ENCODE measurements at places on chromosomes 12 and 14.
A peak's percentile ranks its signal among the peaks of the same experiment; 100 is the strongest.

GRCh38 chr12:124992874-124993625 is 395 bp upstream of the BRI3BP start:
- peak; percentile 92 for DNase-seq

- DNase-seq = peak; percentile 74
These were observed 75.2 kb upstream of the FBRSL1 start for GRCh38 chr12:132414634-132415326.

DNA sequence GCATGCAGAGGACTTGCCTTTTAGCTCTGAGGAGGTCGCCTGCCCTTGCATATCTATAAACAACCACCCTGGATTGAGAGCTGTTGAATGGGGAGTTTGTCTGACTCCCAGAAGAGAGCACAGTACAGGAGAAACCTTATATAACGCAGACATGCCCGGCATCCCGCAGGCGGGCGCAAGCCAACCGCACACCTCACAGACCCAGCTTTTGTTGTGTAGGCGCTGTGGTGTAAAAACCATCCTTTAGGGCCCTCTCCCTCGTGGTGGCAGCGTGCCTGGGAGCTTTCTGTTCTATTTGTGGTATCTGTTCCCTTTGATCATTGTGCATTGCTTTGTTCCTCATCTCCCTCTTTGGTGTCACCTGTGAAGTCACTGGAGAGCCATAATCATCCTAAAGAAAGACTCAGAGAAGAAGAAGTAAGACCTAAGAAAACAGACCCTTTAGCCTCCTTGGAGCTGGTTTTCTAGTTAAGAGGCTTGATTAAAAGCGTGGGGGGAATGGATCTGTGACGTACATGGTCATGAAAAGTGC is 77.7 kb downstream of the ETV6 start:
- DNase-seq = peak; percentile 99

DNA sequence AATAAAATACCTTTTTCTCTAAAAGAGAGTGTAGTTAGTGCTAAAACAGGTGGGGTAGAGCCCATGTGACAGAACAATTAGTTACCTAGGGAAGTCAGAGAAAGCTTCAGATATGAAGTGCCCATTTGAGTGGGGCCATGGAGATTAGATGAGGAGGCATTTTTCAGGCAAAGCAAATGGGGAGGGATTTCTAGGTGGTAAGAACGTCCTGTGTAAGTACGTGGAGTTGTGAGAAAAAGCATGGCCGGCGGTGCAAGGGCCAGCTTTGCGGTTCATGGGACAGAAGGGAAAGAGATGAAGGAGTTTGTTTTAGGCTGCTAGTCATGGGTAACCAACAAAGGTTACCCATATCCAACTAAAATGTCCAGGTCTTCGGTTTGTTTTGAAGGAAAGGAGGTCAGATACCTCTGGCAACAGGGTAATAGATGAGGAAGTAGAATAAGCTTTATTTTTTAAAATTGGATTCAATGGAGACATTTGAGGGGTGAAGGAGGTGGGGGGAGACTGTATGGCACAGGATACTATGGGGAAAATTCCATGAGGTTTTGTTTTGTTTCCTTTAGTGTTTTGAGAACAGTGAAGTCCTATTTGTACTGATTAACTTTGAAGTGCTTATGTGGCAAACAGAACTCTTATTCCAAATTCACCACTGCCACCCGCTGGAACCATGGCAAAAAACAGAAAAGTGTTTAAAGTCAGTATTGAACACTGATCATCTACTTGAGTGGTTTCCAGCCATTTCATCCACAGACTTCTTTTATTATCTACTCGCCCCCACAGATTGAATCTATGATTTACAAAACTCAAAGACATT is 10.0 kb upstream of the SNRPF start:
- peak; percentile 30 for DNase-seq

GRCh38 chr14:50015716-50016115 is 100.7 kb downstream of the VCPKMT start:
- DNase-seq = no peak

DNA sequence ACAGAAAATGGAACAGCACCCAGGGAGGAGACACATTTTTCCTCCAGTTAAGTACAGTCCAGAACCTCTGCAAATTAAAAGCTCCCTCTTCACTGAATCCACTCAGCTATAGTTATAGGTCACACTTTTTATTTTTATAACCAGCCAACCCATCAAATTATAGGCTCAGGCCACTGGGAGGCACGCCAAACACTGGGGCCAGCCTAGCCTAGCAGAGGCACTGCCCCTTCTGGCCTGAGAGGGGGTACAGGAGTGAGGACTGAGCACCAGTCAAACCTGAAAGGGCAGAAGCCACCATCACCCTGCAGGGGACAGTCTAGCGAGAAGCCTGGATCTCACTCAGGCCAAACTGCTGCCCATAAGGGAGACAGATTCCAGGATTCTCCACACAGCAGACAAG is 19.3 kb downstream of the FMNL3 start:
- no peak for DNase-seq

DNA sequence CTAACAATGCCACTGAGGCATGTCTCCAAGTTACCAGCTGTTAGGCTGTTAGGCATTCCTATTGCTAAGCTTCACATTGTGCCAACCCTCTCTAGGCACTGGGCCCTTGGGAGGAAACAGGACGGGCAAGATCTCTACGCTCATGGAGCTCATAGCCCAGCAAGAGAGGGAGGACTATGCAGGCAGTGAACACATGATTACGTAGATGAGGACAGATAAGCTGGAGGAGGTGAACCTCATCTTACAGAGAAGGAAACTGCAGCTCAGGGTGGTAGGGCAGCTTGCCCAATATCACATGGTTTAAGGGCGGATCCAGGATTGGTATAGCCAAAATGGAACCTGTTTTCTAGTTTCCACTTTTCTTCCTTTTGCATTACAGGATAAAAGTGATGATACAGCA is 7.8 kb downstream of the UBE3B start:
- DNase-seq = no peak

DNA sequence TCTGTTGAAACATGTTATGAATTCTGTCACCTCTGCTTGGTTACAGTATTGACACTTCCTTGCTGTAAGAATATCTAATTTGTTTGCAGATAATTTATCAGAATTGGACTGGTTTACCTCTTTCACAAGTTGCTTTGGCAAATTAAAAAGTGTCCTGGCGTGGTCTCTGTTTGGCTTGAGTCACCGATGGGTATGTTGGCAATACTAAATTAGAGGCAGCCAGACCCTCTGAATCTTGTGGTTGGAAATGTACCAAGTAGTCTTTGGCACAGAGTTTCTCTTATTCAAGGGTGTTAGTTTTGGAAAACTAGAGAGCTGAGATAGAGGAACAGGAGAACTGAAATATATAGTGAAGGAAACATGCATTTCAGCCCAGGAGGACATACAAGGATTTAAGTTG is 521.1 kb upstream of the MGAT4C start:
- DNase-seq = no peak

DNA sequence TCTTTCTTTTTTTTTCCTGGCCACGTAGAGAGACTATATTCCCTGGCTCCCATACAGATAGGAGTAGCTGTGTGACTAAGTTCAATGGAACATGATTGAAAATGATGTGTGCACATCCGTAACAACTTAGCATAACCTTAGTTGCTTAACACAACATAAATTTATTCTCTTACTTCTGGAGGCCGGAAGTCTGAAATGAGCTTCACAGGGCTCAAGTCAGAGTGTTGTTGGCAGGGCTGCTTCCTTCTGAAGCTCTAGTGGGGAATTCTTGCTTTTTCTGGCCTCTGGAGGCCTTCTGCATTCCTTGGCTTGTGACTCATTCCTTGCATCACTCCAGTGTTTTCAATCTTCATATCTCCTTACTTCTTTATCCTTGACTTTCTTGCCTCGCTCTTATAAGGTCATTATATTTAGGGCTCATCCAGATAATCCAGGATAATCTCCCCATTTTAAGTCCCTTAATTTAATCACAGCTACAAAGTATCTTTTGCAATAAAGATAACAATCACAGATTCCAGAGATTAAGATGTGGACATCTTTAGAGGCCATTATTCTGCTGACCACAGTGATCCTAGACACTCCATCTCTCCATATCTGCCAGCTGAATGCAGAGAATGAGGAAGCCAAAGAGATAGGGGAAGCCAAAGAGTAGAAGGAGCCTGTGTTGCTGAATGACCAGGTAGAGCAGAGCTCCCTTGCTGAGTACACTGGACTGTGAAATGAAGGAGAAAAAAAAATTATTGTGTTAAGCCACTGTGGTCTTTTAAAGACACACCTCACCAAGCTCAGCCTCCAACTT is 21.0 kb upstream of the SNX6 start:
- no peak for DNase-seq

DNA sequence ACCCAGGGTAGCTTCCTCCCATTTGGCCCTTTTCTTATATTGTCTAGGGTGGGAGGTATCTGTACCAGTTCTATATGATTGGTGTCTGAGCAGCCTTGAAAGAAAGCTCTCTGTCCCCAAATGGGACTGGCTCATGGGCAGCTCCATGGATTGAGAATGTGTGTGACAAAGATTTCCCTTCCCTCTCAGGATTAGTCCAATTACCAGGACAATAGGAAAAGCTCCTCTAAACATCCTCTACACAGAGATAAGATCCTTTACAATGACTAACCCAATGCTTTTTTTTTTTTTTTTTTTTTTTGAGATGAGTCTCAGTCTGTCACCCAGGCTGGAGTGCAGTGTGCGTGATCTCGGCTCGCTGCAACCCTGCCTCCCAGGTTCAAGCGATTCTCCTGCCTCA is 112.1 kb downstream of the SLC35F4 start:
- DNase-seq = no peak

DNA sequence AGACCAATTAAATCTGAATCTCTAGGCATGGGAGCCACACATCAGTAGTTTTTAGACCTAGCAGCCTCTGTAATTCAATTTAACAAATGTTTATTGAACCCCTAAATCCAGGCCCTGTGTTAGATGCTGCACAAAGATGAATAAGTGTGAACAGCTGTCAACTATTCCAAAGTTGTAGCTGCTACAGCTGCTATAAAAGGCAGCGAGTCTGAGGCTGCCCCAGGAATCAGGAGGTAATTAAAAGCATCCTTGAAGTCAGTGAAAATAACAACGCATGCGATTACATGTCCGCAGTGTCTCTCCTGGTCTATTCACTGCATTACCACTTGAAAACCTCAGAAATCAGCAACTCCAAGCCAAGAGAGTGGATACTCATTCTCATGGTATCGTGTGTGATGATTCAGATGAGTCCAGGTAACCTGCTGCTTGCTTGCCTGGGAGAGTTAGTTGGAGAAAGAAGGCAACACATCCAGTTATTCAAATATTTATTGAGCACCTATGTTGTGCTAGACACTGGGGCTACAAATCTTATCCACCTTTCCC is 34.9 kb upstream of the DDHD1 start:
- DNase-seq = no peak

DNA sequence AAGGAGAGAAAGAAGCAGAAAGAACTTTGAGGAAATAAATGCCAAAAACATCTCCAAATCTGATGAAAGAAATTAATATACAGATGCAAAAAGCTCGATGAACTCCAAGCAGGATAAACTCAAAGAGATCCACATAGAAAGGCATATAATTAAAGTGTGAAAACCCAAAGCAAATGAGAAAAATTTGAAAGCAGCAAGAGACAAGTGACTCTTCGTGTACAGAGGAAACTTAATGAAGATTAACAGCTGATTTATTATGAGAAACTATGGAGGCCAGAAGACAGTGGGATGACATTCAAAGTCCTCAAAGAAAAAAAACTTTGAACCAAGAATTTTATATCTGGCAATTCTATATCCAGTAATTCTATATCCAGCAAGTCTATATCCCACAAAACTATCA is 163.0 kb upstream of the TMCC3 start:
- peak; percentile 44 for DNase-seq

- no peak for DNase-seq
These were observed 54.4 kb downstream of the SPPL3 start for GRCh38 chr12:120849765-120850164.

DNA sequence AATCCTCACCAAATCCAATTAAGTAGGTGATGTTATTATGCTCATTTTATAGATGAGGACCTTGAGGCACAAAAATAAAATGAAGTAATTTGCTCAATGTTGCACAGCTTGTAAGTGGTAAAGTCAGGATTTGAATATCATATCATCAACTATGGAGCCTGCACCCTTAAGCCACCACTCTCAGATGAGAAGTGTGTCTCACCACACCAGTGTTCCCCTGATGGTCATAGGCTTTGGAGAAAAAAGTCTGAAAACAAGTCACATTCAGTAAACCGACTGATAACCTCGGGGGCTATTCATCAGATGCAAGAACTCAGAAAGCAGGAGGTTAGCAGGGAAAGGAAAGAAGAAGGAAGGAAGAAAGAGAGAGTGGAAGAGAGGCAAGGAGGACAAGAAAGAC is 2.8 kb downstream of the TSHR start:
- no peak for DNase-seq

- DNase-seq = no peak
These were observed 965.1 kb downstream of the DIO2 start for GRCh38 chr14:79246173-79246572.

GRCh38 chr12:42140901-42141300 is 3.8 kb downstream of the GXYLT1 start:
- peak; percentile 54 for DNase-seq

DNA sequence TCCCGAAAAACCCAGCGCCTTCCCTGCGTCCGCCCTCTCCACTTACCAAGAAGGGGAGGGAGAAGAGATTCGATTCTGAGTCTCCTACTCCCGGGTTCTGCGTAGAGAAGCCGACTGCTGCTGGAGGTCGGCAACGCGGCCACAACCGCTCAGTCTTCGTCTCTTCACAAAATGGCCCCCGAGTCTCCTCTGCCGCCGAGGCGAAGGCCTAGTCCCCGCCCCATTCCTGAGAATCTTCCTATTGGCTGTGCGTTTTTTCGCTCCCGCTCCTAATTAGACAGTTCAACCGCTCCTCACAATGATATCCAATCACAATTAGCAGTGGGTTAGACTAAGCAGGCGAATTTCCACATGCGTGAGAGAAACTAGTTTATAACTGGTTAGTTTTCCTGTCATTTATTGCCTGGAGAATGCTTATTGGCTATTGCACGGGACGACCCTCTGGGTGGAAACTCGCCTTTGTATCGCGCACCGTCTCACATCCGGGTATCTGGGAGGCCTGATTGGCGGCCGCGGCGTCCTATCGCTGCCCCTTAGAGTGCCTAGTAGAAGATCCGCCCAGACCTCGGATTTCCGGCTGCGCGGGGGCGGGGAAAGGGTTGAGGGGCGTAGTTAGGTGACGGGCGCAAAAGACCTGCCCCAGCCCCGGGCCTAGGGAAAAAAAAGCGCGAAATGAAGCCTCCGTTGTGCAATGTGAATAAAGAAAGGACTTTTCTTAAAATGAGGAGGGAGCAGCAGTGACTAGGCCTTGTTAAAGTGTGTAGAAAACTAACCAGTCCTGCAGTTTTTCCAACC is at the start of gene HNRNPC:
TSS of gene HNRNPC (minus strand) at position 191 of the 795 bp plus-strand sequence. CDS start 35,249 bp downstream, outside the sequence.
- DNase-seq = peak; percentile 99

DNA sequence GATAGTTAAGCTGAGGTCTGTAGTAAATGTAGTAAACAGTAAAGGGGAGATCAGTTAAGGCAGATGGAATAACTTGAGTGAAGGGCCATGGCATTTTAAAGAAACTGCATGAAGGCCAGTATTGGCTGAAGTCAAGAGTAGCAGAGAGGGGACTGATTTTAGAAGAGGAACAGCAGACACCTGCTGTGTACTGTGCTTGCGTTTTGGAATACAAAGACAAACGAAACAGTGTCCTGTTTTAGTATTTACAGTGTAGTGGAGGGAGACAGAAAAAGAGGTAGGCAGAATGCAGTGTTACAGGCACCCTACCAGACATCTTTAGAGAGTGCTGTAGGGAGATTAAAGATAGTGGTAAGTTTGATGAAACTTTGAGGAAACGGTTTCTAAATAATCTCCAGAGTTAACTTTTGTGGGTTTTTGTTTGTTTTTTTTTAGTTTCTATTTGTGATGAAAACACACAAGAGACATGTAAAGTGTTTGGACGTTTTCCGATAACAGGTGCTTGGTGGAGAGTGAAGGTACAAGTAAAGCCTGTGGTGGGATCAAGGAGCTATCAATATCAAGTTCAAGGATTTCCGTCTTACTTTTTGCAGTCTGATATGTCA is 2.1 kb downstream of the HELB start:
- DNase-seq = no peak
